ENCODE measurements at places on chromosomes 7 and 10. TPM values are rescaled to one million over a fixed set of nuclear protein-coding genes. Genes with fewer than 3 reads are reported as not detected.

- peak; percentile 31 for DNase-seq
Observed at GRCh38 chr7:29866490-29866930, 60.2 kb downstream of the WIPF3 start.

- no peak for DNase-seq
Observed at GRCh38 chr7:116382375-116382774, 117.2 kb upstream of the CAV2 start.

The SRI gene
- total RNA-seq: 21.7 TPM

The GPR146 gene
- total RNA-seq: 1.2 TPM

DNA sequence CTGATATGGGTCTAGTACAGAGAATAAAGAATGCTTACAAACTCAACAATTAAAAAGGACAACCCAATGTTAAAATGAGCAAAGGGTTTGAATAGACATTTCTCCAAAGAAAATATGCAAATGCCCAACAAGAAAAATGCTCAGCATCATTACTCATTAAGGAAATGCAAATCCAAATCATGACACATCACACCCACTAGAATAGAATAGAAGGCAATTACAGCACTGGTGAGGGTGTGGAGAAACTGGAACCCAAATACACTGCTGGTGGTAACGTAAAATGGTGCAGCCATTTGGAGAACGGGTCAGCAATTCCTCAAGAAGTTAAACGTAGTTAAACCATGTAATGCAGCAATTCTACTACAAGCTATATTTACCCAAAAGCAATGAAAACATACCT lies 53.8 kb downstream of the KDM7A start:
- no peak for DNase-seq

DNA sequence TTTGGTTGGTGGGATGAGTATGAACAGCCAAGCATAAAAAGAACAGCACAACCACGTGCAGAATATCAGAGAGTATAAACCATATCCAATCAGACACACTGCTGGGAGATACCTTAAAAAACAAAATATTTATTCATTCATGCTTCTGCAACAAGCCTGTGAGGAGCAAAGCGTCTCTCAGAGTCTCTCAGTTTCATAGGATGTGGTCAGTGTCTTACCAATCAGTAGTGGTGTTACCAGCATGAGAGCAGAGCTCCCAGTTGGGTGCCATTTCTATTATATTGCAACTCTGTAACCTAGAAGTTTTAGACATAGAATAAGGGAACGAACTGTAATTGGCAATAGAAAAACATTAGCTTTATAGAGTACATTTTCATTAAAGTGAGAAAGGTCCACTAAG lies 445.9 kb upstream of the LRRN3 start:
- DNase-seq: no peak

DNA sequence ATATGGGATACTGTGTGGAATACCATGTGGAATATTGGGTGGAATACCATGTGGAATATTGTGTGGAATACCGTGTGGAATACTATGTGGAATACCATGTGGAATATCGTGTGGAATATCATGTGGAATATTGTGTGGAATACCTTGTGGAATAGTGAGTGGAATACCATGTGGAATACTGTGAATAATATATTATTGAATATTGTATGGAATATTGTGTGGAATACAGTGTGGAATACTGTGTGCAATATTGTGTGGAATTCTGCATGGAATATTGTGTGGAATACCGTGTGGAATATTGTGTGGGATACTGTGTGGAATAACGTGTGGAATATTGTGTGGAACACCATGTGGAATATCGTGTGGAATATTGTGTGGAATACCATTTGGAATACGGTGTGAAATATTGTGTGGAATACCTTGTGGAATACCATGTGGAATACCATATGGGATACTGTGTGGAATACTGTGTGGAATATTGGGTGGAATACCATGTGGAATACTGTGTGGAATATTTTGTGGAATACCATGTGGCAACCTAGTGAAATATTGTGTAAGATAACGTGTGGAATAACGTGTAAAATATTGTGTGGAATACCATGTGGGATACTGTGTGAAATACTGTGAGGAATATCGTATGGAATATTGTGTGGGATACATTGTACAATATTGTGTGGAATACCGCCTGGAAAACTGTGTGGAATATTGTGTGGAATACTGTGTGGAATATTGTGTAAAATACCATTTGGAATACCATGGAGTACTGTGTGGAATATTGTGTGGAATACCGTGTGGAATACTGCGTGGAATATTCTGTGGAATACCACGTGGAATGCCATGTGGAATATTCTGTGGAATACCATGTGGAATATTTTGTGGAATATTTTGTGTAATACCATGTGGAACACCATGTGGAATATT lies 133.9 kb upstream of the CHST15 start:
- DNase-seq: no peak

DNA sequence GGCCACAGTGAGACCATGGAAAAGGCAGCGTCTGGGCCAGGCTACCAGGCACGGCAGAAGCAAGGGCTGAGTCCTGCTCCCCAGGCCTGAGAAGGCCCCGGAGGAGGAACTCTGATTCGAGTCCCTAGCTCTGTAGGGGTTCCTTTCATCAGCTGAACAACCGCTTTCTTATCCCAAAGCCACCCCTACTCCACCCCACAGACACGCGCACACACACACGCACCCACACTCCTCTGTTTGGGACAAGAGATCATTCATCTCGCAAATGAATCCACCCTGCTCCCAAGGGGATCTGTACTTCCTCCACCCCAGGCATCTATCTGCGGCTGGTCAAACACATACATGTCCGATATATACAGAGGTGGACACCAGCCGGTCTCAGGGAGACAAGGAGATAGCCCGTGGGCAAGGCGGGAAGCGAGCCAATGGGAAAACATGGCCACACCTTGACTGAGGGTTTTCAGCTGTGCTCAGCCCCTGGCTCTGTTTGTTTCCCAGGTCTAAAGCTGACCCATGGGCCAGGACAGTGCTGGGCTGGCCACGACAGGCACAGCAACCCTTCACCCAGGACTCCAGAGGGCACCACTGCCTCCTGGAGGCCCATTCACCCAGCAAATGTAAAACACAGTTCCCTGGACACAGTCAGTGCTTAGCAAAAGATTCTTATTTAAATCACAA lies 7.3 kb downstream of the ZCCHC24 start:
- DNase-seq: no peak

DNA sequence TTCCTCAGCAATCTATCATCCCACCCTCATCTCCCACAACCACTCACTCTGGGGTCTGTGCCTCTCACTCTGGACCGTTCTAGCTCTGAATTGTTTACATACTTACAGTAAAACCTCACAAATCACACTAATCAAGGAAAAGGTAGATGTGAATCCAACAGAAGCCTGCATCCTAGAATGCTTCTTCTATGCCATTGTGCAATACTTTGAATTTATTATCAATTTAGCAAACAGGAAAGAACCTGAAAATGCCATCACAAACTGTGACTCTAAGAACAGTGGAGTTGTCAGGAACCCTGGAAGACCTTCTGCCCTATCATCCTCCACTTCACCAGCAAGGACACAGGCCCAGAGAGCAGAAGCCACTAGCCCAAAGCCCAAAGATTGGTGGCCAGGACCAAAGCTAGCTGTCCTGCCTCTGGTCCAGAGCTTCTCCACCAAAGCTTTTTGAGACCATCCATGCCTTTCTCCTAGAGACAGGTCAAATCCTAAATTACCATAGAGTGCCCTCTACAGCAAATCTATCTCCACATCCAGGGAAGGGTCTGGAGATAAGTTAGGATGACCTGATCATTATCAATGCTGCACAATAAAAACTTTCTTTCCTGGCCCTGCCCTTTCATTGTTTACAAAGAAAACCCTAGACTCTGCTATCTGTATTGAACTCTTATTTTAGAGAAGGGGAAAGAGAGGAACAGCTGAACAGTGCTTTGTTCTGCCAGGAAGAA lies 2.4 kb downstream of the SORBS1 start:
- DNase-seq: no peak

DNA sequence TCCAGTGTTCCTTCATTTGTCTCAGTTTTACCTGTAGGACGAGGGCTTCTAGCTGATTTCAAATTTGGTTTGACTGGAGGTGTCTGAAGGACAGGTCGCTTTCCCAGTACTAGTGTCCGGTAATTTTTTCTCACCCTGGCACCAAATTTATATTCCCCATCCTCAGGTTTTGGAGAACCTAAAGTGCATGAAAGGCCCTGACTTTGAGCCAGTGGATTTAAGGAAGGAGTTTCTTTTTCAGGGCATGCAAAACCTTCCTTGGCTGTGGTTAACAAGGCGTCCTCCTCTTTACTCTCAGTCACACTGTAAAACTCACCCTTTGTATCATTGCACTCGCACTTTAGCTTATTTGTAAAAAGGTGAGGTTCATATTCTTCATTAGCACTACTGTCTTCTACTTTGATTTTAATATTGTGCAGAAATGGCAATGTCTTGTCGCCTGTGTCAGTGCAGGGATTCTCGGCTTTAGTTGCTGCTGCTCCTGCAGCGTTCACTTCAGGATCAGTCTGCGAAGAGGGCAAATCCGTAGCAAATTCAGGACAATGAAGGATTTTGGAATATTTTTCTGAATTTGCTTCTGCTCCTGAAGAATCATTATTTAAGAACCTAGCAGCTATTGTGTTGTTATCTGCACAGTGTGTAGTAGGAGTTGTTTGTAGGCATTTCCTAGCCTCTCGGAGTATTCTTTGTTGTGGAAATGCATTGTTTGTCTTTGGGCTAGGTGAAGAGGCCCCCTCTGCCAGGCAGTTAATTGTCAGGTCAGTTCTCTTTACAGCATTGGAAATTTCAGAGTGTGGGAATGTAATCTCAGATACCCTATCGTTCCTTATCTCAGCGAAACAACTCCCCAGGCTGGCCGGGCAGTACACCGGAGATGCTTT lies 9.9 kb downstream of the SKIDA1 start:
- no peak for DNase-seq

The TMEM236 gene
- total RNA-seq: 0.09 TPM

DNA sequence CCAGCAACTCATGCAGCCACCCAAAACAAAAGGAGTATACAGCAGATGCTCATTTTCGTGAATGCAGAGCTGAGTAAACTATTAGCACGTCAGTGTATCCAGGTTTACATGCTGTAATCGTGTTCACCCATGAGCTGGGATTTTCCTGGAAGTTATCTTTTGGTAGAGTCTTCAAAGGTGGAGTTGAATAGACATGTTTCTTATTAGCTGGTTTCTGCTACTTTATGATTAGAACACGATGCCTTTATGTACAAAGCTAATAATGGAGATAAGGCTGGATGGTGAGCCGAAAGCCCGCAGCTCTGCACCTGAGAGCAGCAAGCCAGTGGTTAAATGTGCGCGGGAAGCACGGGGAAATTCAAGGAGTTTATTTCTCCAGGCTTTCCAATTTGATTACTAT lies 123.8 kb downstream of the ADARB2 start:
- no peak for DNase-seq

The CACNA2D1 gene
- total RNA-seq: 46.0 TPM

The UNCX gene
- total RNA-seq: not detected

DNA sequence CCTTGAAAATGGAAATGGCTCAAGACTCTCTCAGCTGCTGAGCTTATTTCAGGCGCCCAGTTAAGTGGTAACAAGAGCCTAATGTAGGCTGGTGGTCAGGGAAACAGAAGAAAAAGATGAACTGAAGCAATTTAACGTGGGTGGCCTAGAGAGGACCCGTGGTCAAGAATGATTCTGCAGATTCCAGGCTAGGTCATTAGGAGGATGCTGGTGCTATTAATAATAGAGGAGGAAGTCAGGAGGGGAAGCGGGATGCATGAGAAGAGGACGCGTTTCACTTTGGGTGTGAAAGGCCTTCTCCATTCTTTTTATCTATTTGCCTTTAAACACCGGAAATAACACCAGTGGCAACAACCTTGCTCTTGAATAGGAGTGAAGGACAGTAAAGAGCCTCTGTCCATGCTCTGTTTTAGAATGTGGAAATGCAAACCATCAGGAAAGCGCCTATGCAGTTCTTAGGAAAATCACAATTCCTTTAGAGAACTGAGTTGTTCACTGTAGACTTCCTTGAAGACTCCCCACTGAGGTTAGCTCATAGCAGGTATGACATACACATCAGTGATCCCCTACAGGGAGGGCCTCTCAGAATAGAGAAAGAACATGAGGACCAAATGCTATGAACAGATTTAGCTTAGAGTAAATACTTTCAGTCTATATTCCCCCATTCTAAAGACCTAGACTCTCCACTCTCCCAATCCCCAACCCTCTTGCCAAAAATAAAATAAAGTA lies 8.6 kb downstream of the LIPA start:
- no peak for DNase-seq

DNA sequence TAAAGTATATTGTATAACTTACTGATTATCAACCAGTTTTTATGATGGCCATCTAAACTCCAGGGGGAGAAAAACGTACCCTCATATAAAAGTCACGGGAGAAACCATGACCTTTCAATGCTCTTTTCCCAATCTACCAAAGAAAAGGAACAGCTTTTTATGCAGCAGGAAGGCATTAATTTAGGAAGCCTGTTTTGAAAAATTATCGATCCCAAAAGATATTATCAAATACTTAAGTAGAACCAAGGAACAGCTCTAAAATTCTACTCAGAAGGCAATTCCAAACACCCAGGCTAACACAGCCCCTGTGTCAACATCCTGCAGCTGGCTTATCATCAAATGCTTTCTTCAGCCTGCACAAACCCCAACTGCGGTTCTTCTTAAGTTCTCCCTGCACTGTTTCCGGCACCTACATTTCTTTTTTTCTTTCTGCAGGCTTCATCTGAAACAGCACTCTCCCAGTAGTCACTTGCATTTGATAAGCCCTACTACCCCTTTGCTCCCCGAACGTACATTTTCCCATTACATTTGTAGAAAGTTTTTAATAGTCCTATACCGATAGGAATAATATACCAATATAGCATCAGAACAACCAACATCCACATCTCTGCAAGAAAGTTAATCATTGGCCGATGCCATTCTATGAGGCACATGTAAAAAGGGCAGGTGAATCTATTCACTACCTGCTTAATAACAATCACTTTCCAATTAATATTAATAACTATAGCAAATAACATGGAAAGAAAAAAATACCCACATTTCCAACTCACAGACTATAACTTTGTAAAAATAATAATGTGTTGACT lies 47.9 kb downstream of the PIP4K2A start:
- DNase-seq: peak; percentile 44

DNA sequence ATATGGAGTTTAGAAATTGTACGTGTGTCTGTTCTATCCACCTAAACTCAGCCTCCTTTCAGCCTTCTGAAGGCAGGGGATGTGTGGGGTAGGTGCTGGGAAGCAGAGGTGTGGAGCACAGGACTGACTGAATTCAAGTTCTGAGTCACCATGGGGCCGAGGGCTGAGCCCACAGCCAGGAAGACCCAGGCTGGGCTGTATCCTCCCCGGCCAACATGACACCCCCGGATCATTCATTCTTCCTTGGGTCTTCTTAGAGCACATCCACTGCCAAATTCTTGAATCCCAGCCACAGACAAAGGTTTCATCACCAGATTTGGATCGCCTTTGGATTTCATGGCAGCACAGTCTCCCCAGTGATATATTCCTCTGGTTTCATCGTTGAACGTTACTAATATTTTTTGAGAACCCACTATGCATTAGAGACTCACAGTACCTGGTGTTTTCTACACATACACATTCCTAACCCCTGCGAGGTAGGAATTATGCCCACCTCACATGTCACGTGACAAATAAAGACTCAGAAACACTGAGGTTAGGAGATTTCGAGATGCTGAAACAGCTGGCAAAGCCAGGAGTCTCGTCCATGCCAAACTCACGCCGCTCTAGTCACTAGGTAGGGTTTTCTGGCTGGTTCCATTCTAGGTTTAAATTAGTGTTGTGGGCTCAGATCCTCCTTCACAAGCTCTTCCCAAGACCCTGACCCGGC lies 26.9 kb downstream of the CCDC3 start:
- no peak for DNase-seq

Measured in fibroblast of the aortic adventitia (primary cell).